ENCODE measurements at places on chromosomes 7 and 10. TPM values are rescaled to one million over a fixed set of nuclear protein-coding genes. Genes with fewer than 3 reads are reported as not detected.
A peak's percentile ranks its signal among the peaks of the same experiment; 100 is the strongest.

DNA sequence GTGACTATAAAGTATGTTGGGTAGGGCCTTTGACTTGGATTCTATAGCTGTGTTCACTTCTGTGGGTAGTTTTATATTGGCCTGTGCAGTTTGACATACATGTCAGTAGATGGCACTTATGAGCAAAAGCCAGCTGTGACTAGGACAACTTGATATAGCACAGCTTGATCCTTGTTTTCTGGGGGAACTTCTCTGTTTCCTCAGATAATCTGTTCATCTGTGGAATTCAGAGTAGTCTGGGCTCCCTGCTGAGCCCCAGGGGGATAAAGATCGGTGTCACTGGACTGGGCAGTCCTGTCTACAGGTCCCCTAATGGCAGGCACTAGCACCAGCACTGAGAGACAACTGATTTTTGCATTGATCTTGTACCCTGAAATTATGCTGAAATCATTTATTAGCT is 25.4 kb downstream of the CYP2C9 start:
- DNase-seq: peak; percentile 33

DNA sequence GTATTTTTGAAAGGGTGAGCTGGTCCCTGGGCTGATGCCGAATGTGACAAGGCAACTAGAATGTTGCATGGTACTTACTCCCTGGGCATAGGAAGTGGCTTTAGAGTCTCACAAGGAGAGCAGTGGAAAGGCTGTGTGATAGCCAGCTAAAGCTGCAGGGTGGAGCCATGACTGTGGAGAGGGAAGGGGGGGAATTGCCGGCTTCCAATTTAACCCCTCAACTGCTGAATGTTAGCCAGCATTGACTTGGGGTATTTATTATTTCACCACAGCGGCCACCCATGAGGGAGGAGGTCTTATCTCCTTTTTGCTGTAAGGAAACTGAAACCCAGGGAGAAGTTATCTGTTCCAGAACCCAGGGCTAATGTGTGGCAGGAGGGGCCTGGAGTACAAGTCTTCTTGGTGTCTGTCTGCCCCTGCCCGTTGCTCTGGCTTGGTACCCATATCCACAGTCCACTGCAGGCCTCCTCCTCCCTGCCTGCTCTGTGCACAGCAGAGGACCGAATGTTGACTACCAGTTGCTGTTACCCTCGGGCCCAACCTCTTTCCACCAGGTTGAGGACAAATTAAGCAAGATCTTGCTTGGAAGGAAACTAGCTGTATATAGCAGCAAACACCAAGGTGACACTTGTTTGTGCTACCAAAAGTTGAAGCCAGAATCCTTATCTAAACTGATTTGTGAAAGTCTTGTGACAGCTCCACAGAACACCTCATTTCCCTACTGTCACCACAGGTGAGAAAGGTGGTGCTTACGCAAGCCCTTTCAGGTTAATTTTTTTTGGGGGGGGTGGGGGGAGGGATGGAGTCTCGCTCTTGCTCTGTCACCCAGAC is 37.6 kb downstream of the WBP1L start:
- no peak for DNase-seq

DNA sequence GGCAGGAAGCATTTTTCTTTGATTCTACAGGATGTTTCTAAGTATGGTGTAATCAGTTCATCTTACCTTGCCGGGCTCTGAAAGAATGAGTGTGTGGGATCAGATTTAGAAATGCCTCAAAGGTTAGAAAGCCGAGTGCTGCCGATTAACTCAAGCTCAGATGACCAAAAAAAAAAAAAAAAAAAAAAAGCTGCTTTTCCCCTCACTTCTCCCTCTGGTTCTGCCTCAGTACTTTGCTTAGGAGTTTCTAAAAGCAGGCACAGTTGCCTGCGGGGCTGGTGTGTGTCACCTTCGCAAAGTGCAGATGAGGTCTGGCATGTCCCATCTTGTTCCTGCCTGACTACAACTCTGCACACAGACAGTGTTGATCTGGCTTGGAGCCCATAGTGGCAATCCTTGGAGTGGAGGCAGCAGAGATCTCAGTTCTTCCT is 47.0 kb downstream of the KIAA1217 start:
- DNase-seq: no peak

DNA sequence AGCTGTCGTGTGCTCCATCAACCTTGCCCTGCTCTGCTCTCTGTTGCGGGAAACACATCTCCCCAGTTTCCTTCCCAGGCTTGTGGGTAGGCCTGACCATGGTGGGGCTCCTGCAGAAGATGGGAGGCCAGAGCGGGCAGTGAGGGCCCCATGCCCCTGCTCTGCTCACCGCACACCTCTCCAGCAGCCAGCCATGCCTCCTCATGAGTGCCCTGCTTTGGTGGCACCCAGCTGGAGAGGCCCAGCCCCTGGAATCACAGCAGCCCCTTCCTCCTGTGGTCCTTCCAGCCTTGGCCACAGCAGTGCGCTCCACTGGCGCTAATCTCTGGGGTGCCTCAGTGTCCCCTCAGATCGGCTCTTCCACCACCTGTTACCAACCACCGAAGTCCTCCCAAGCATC is 4.2 kb upstream of the OPN4 start:
- DNase-seq: no peak

GRCh38 chr10:129605266-129605985 is 138.4 kb downstream of the MGMT start:
- no peak for DNase-seq

DNA sequence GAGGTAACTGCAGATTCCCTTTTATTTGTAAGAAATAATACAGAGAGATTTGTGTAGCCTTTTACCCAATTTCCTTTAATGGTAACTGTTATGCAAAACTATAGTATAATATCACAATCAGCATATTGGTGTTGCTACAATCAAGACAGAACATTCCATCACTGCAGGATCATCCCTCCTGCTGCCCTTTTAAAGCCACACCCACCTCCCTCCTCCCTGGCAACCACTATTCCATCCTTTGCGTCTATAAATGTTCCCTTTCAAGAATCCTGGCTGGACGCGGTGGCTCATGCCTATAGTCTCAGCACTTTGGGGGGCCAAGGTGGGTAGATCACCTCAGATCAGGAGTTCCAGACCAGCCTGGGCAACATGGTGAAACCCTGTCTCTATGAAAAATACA is 13.2 kb downstream of the ACBD7 start:
- DNase-seq: no peak

- peak; percentile 83 for DNase-seq
These were observed 1.6 kb downstream of the SGMS1 start for GRCh38 chr10:50621968-50622705.

- DNase-seq: no peak
These were observed 17.0 kb upstream of the ZMIZ1 start for GRCh38 chr10:79051766-79052165.

GRCh38 chr10:124001391-124002148 is 91.8 kb downstream of the CHST15 start:
- peak; percentile 28 for DNase-seq

- no peak for DNase-seq
These were observed 44.3 kb upstream of the EIF4H start for GRCh38 chr7:74129887-74130286.

GRCh38 chr7:150633926-150634325 is 1.7 kb upstream of the GIMAP6 start:
- no peak for DNase-seq

DNA sequence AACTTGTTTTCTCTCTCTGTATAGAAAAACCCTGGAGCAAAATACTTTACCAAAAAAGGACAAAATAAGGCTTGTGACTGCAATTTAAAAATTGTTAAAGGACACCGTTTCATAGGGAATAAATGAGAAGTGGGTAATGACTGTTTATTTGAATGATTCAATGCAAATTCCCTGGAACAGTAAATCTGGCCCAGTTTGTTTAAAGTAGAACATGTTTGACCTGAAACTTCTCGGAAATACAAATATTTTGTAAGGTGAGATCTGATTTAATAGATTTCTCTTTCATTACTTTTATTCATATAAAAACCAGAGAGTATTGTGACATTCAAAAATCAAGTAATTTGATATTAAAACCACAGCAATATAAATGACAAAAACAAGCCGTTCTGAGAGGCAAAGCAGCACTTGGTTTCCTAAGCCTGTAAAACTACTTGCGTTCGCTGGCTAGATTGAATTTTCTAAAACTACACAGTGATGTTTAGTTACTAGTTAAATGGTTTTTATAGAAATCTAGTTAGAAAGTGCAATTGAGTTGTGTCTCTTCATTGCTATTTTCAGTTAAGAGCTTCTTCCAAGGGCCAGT is 76.8 kb upstream of the PITRM1 start:
- no peak for DNase-seq

DNA sequence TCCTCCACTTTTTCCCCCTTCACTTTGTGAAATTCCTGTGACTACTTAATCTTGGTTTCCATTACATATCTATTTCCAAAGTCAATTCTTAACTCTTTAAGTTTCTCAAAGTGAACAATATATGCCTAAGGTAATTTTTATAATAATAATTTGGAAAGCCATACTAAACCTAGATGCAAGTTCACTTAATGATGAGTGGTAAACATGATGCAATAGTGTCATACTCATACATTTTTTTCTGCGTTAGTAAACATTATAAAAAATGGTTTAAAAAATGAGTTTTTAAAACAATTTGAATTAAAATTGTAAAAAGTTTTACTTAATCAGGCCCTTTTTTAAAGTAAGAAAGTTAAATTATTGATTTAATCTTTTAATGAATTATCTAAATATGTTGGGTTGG is 659.4 kb upstream of the FZD8 start:
- DNase-seq: no peak

GRCh38 chr7:5403442-5403841 is 20.2 kb downstream of the TNRC18 start:
- DNase-seq: no peak

DNA sequence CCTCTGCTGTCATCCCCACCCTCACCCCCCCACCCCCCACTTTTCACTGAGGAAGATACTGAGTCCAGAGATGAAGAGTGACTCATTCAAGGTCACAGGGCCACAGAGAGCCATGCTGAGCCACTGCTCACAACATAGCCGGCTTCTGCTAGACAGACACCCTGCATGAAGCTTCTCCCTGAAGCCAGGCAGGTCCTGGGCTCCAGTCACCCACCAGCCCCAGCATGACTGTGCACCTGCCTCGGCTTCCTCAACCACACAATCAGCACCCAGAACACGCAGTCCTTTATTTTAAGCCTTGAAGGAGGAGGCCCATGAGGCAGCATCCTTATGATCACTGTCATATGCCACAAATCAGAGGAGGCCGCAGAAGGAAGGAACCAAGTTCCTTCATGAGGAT is 19.2 kb upstream of the PRKAG2 start:
- DNase-seq: no peak

DNA sequence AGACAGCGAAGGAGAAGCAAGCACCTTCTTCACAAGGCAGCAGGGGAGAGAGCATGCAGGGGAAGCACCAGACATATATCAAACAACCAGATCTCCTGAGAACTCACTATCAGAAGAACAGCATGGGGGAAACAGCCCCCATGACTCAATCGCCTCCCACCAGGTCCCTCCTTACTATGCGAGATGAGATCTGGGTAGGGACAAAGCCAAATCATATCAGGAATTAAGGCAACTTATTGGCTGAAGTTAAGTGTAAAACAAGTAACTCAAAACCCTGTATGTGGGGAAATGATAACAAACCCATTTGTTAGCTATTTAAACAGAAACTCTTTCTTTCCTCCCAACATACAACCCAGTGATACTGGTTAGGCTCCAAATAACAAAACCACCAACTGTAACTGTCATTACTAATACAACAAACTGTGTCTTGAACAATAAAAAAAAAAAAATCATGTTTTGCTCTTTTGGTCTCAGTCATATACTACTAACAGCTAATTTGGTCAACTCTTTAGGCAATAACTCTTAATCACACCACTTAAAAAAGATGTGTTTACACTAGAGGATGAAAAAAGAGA is 57.8 kb downstream of the MINDY3 start:
- no peak for DNase-seq

DNA sequence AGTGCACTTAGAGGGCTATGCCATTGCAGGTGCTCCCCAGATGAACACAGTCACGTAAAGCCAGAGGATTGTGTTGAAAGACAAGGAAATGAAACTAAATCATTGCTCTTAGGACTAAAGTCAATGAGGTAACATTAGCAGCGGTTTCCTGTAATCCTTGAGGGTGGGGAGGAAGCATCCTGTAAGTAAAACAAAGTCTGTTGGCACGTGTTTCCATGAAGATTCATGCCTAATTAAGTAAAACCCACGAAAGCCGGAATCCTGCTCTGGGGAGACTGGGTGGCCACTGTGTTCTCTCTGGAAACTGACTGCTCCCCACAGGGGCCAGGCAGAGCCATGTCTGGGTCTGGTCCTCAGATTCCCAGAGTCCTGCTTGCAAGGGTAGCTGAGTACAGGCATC is 18.3 kb downstream of the STEAP1B start:
- DNase-seq: no peak

DNA sequence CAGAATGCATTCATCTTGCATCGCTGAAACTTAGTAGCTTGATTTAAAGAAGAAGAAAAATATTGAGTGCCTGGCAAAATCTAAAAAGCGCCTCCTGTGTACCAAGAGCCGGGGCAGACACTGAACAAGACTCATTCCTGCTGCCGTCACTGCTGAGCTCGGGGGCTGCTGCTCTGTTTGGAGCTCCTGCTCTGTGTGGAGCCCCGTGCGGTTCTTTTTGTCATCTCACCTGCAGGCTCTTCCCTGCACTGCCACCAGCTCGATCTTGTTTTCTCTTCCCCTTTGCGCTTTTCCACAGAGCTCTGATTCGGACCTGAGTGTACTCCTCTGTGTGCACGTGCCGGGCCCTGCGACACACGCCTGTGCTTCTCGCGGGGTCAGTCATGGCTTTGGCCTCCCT is 462.1 kb upstream of the DPP6 start:
- DNase-seq: no peak

DNA sequence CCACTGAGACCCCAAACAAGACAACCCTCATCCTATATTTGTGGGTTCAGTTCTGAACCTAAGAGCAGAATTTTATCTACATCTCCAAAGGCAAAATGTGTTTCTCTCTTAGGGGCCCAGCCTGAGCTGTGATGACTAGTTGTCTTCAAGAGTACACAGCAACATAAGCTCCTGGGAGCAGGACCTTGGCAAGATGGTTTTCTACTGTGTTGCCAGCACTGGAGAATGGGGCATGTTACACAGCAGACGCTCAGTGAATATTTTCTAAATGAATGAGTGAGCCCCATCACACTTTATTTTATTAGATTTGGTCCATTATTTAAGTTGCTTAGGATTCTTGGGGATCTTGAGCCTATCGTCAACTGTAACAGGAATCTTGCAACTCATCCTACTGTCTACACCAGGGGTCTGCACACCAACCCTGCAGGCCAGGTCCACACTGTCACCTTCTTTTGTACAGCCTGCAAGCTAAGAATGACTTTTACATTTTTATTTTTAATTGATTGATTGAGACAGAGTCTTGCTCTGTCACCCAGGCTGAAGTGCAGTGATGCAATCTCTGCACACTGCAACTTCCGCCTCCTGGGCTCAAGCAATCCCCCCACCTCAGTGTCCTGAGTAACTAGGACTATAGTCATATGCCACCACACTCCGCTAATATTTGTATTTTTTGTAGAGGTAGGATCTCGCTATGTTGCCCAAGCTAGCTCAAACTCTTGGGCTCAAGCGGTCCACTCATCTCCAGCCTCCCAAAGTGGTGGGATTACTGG is 347.1 kb downstream of the FGFR2 start:
- DNase-seq: no peak

The C10orf62 gene
- 0.77 TPM for polyA plus RNA-seq

The PAPOLB gene
- not detected for polyA plus RNA-seq

The DPP6 gene
- 6.9 TPM for polyA plus RNA-seq

The AKR1C4 gene
- polyA plus RNA-seq: not detected

The EGR2 gene
- polyA plus RNA-seq: 0.30 TPM

The NKX2-3 gene
- polyA plus RNA-seq: not detected

The ACSM6 gene
- polyA plus RNA-seq: 0.34 TPM

The NACAD gene
- polyA plus RNA-seq: 5.0 TPM

The PFKP gene
- polyA plus RNA-seq: 51.2 TPM

The GHRHR gene
- polyA plus RNA-seq: 0.75 TPM

Data from kidney (tissue), 22 donors.